GM23248 (cell line): ENCODE measurements at places on chromosomes 16 and 17.

GRCh38 chr17:5439446-5439764 is 450 bp upstream of the C1QBP start:
- DNase-seq, result no peak

DNA sequence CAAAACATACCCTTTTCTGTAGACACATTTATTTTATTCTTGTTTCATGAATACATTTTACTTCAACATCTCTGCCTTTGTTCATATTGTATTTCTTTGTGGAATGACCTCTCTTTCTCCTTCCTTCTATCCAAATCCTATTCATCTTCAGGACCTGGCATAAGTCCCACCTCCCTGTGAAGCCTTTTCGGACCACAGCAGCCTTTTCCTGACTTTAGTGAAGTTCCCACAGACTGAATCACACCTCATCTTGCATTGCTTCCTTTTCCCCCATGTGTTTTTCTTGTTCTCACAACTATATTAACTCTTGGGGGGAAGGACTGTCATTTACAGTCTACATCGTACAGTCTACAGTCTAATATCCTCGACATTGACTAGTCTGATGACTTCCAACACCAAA is 58.2 kb downstream of the MFSD11 start:
- DNase-seq, result no peak

DNA sequence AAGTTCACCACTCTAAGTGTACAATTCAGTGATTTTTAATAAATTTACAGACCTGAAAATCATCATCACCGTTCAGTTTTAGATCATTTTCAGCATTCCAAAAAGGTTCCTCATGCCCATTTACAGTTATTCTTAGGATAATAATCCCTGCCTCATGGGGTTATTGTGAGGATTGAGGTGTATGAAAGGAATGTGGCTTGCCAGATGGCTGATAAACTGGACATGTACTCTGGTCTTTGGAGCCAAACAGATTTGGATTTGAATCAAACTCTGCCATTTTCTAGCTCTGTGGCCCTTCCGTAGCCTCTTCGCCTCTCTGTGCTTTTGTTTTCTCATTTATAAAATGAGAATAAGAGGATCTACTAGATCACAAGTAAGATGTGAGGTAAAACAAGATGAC is 53.9 kb upstream of the GPRC5B start:
- no peak for DNase-seq

GRCh38 chr17:19262650-19263631 is 25.8 kb downstream of the EPN2 start:
- DNase-seq, result peak; percentile 84

DNA sequence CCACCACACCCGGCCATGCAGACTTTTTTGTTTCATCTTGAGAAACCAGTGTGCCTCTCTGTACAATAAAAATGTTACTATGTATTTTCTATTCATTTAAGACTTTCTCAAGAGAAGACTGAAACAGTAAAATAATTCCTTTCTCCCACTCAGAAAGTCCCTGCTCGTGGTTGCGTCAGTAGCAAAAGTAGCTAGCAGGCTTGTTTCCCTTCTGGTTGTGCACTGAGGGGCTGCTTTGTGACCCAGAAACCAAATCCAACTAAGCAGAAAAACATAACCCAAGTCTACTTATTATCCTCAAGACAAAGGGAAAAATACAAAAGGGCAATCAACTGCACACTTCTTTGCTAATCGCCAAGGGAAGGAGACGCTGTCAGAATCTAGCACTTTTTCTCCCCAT is 3.4 kb upstream of the PNPO start:
- no peak for DNase-seq

- DNase-seq, result no peak
Observed at GRCh38 chr16:86480444-86480843, 29.9 kb upstream of the FOXF1 start.

GRCh38 chr16:67173808-67174705 is 3.7 kb downstream of the NOL3 start:
- peak; percentile 92 for DNase-seq

DNA sequence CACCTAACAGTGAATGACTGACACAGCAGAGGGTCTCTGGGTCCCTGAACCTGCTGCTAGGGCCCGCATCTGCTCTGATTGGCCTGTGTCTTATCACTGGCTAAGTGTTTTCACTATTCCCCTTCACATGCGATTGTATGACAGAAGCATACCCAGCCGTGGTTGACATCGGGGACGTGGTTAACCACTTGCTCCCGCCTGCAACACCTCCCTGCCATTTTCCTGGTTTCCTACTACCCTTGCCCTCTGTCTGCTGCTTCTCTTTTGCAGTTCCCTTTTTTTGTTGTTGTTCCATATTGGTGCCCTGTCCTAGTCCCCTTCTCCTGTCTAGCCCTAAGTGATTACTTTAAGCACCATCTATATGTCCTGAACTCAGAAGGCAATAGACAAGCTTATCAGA is 177.0 kb downstream of the RGS9 start:
- no peak for DNase-seq

GRCh38 chr17:40086150-40087044 is 14.0 kb downstream of the NR1D1 start:
- DNase-seq, result peak; percentile 60

DNA sequence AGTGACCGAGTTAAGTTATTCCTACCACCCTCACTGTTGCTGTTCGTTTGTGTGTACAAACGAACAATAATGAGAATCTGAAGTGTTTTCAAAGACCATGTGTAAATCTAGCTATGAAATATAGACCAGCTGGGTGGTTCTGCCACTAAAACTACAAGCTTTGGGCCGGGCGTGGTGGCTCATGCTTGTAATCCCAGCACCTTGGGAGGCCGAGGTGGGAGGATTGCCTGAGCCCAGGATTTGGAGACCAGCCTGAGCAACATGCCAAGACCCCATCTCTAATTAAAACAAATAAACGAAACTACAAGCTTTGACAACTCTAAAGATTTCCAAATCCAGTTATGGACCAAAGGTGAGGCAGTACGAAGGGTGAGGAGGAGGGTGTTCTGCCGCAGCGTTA is 973 bp downstream of the RECQL5 start:
- no peak for DNase-seq

- peak; percentile 67 for DNase-seq
Observed at GRCh38 chr16:57941016-57941664, 29.8 kb downstream of the CNGB1 start.

DNA sequence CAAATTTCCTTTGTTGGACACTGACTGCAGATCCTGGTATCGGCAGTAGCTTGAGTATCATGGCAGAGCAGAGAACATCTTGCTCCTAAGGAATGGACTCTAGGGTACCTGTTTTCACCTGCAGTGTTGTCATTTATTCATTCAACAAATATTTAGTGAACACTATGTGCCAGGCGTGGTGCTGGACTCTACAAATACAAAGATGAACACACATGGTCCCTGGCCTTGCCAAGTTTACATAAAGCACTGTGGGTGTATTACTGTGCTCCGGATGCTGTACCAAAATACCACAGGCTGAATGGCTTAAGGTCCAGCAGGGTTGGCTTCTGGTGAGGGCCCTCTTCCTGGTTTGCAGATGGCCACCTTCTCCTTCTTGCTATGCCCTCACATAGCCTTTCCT is 14.2 kb upstream of the CCR7 start:
- DNase-seq, result no peak

- peak; percentile 61 for DNase-seq
Observed at GRCh38 chr16:25198021-25198420, 18.7 kb upstream of the AQP8 start.

GRCh38 chr17:45292696-45293412 is 24.0 kb downstream of the MAP3K14 start:
- no peak for DNase-seq

DNA sequence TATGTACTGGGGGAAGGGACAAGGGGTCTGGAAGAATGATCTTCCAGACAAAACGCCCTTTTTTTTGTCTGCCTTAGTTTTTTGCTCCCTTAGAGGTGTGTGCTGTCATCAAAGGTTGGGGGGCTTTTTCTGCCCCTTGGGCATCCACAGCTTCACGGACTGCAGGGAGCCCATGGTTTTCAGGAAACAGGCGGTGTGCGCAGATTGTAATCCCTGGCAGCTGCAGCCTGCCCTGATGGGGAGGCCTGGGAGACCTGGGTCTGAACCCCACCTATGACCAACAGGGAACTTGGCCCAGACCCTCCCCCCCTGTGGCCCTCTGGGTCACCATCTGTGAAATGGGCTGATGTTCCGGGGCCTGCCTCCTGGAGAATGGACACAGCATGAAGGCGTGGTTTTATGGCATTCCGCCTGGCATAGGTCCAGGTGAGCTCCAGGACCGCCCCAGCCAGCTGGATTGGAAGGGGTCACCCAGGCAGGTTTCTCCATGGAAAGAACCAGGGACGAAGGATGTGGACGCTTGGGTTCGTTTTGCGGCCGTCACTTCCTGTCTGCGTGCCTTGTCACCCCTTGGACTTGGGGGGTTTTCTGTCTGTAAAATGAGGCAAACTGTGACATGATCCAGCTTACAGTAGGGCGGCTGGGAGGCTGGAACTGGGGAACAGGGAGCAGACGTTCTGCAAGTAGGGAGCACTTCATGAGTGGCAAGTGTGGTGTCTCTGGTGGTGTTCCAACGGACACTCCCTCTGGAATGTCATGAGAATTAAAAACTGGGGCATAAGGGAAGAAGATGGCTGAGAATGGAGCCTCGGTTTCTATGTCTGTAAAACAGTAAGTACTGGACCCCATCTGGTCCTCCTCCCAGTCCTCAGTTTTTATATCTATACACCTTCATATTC is 1.5 kb downstream of the CPNE2 start:
- no peak for DNase-seq

GRCh38 chr17:62076864-62077788 is 12.0 kb upstream of the MED13 start:
- no peak for DNase-seq

GRCh38 chr16:70594569-70594968 is 51.8 kb upstream of the IL34 start:
- no peak for DNase-seq

DNA sequence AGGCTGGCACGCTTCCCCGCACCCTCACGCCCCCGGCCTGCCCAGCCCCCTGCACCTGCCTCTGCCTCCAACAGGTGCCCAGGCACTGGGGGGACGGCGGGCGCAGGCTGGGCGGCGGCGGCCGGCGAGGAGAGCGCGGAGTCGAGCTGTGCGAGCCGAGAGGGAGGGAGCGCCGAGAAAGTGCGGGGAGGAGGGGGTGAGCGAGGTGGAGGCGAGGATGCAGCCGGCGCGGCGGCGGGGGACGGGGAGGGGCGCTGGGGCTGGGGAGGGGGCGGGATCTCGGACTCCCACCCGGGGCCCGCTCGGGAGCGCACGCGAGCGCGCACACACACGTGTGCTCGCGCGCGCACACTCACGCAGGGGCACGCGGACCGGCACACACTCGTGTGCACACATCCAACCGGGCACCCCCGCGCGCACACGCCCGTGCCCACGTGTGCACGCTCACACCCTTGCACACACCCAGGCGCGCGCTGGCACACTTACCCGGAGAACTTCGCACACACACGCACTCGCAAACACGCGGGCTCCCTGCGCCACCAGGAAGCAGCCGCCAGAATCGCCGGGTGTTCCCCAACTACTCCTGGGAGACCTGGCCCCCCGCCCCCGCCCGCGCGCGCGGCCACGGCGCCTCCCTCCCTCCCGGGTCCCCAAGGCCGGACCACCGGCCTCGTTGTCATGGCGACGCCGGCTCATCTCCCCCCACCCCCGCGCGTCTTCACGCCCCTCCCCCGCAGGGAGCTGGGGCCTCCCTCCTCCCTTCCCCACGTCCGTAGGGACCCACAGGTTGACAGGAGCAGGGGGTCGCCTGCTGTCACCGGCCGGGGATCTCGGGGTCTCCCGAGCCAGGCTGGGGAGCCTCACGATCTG is at the start of gene DOC2A:
Gene DOC2A (minus strand): TSS at position 184 of the 870 bp plus-strand sequence. CDS start 805 bp downstream, outside the sequence.
- DNase-seq, result peak; percentile 43

- peak; percentile 89 for DNase-seq
Observed at GRCh38 chr16:53207810-53208752, 153.3 kb downstream of the CHD9 start.
